ENCODE measurements at places on chromosomes 3 and 15.

GRCh38 chr15:52559022-52559421, 9.8 kb downstream of the ARPP19 start:
- DNase-seq = no peak

- DNase-seq = no peak
Observed at GRCh38 chr3:45841420-45841756, 531 bp downstream of the LZTFL1 start.

- DNase-seq = no peak
Observed at GRCh38 chr3:141370065-141370533, 1.8 kb downstream of the ZBTB38 start.

GRCh38 chr3:183151086-183151485, 11.4 kb downstream of the LAMP3 start:
- no peak for DNase-seq

- DNase-seq = no peak
Observed at GRCh38 chr3:2540115-2540514, 441.4 kb downstream of the CNTN4 start.

Data from smooth muscle cell of the brain vasculature (primary cell).